ENCODE measurements at places on chromosomes 16 and 17.

DNA sequence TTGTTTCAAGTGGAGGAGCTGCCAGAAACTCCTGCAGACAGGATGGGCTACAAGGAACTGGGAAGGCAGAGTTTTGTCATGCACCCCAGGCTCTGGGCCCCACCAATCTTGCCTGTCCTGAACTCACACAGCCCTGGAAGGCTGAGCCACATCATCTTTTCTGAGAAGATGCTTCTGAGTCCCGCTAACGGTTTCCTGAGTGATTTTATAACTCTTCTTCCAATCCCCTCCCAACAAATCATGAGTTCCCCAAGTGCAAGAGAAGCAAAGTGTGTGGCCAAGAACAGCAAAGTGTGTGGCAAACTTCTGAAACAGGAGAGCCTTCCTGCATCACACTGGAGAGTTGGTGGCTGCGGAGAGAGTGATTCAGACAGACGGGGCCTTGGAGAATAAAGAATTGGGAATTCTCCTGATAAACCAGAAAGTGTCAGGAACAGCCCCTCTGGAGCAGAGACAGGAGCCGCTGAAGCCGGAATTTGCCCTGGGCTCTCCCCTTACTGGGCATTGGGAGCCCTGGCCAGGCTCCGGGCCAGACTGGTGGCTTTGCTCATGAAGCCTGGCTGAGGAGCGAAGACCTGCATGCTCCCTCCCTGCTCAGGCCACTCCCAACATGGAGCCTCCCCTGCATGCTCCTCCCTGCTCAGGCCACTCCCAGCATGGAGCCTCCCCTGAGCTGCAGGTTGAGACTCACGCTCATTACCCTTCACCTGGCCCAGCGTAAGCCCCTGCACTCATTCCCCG is 47.2 kb downstream of the PITPNM3 start:
- no peak for DNase-seq

DNA sequence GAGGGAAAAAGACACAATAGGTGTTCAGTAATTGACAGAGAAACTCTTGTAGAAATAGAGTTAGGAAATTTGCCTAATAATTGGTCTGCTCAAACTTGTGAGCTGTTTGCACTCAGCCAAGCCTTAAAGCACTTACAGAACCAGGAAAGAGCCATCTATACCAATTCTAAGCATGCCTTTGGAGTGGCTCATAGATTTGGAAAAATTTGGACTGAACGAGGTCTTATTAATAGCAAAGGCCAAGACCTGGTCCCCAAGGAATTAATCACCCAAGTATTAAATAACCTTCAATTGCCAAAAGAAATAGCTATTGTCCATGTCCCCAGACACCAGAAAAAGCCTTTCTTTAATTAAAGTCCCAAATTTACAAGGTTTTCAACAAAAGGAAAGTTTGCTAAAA is 90.3 kb downstream of the EMP2 start:
- no peak for DNase-seq

DNA sequence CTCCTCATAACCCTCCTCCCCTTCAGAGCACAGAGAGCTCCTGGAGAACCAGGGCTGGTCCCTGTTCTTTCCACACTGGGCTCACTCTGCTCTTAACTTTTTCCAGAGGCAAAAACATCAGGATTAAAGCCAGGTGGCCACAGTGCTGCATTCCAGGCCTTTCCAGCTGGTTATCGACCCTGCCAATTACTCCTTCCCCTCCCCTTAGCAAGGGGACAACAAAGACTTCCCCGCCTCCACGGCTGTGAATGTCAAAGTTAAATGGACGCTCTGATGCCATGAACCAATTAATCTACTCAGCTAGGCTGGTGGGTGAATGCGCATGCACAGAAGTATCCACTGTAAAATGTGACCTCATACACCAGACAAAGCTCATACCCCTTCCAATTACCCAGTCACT is 23.1 kb downstream of the ACLY start:
- no peak for DNase-seq

DNA sequence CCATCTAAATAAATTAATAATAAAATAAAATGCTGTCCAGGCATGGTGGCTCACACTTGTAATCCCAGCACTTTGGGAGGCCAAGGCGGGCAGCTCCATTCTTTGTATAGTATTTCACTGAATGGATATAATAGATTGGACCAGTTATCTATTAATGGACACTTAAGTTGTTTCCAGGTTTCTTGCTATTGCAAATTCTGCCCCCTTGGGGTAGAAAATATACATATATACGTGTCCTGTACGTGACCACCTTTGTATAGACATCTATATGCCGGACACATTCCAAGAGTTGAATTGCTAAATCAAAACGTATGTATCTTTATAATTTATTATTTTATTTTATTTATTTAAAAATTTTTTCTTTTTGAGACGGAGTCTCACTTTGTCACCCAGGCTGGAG is 3.9 kb upstream of the EXOC7 start:
- no peak for DNase-seq

DNA sequence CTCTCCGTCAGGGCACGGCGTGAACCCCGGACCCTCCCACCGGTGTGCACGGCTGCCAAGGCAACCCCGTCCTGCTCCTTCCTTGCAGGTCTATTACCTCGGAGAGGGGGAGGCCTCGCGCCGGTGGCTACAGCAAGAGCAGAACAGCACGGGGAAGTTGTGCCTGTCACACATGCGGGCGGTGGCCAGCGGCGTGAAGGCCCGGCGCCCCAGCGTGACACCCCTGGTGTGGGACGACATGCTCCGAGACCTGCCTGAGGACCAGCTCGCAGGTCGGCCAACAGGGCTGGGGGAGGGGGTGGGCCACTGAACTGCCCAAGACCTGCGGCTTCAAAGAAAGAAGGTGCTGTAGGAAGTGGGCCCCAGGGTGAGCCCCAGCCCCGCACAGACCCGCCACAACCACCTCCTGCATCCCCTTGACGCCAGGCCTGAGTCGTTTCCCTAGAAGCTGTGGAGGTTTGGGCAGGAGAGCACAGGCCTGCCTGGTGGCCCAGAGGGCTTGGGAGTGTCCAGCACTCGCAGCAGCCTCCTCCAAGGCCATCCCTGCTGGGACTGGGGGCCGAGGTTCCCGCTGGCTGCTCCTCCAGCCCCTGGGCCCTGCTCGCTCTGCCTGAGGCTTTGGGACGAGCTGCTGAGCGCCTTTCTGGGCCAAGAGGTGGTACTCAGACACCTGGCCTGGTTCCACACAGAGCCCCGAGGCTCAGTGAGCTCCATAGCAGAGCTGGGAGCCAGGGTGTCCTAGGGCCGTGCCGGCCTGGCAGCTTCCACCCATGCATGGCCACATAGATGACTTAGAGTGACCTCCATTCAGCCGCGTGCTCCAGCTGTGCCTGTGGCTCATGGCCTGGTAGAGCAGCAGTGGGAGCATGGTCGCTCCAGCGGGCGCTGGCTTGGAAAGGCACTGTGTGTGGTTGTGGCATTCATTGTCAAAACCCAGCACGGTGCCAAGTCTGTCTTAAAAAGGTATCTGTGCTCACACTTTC is 14.7 kb downstream of the CYBC1 start:
- no peak for DNase-seq

DNA sequence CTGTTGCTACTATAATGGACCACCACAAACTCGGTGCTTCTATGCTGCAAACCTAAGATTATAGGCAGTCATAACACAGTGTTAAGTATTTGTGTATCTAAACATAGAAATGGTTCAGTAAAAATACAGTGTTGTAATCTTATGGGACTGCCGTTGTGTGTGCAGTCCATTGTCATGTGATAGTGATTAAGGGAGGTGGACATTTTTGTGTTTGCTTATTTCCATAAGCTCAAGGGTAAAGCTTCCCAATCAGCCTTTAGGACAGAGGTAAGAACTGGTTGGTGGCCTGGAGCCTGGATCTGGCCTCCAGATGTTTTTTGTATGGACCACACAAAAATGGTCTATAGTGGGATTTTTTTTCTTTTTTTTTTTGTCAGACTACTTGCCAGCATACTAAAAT is 29.9 kb downstream of the WWOX start:
- no peak for DNase-seq

GRCh38 chr16:66004699-66005098 is 361.8 kb upstream of the CDH5 start:
- no peak for DNase-seq

DNA sequence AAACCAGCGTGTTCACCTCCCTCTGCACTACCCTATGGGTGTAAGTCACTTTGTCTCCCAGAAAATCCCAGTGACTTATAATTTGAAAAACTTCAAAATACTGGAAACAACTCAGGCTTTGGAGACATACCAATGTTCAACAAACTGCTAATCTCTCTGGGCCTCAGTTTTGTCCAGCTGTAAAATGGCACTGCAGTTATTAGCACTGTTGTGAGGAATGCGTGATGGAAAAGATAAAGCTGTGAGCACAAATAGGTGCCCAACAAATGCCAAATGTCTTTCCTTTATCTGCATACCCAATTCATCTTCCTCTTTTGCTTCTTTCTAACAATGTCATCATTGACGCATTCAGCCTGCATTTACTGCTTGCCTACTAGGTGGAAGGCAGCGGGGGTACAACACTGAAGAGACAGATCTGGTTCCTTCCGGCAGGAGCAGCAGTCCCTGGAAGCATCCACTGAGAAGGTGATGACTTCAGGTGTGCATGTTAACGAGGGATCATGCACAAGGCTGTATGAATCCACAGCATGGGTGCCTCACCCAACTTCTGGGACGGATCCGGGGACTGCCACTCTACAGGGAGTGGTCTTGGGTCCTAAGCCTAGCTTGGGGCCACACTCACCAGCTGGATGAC is 63.4 kb downstream of the CYTH1 start:
- no peak for DNase-seq

DNA sequence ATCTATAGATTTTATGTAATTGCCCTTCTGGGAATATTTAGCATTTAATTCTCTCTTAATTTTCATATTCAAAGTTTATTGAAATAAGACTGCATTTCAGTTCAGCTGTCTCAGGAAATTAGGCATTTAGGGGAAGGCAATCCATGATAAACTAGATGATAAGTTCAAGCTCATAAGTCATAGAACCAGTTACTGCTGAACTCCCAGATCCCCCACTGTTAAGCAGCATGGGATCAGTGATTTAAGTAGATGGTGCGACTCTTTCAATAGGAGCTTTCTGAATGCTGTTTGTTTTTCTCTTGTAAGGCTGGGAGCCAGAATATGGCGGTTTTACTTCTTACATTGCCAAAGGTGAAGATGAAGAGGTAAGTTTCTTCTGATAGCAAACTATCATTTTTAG is 23.8 kb downstream of the OGFOD1 start:
- no peak for DNase-seq

DNA sequence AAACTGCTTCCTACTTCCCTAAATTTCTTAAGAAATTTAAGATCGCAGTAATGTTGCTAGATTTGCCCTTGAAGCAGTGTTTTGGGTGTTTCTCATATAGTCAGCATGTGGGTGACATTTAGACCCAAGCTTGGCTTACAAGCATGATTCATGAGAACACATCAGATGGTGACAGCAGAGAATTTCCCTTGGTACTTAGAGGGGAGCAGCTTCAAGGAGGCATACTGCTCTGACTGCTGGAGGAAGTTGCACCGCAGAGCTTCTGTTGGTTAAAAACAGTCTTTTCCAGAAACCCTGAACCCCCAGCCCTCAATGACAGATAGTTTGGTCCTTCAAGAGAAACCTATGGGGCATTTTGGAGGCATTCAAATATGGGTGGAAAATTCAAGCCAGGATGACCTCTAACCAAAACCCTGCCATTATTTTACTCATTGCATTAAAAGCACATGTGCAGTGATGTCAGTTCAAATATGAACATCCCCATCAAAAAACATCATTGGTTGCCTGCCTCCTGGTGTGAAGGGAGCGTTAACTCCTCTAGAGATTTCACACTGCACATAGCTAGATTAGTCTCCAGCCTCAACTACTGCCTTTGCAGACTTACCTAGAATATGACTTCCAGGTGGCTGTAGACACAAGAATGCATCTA is 201.5 kb upstream of the CACNG5 start:
- no peak for DNase-seq
